ENCODE measurements at places on chromosomes 3 and 15. TPM values are rescaled to one million over a fixed set of nuclear protein-coding genes. Genes with fewer than 3 reads are reported as not detected.

- no peaks in the 10 kb centered on the region for H3K36me3 ChIP-seq
- no peak overlapping the region for H3K4me3 ChIP-seq
- H3K4me1 ChIP-seq, result no peaks in the 10 kb centered on the region
Observed at GRCh38 chr3:155318740-155319139, 25.3 kb upstream of the STRIT1 start.

DNA sequence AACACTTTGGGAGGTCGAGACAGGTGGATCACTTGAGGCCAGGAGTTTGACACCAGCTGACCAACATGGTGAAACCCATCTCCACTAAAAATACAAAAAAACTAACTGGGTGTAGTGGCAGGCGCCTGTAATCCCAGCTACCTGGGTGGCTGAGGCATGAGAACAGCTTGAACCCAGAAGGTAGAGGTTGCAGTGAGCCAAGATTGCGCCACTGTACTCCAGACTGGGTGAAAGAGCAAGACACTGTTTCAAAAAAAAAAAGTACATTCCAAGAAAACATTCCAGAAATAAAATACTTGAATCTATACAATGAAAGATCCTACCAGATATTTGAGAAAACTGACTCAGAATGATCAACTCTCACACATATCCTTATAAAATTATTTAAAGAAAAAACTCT lies 30.4 kb downstream of the TFDP2 start:
- no peaks in the 10 kb centered on the region for H3K27me3 ChIP-seq
- H3K4me3 ChIP-seq, result no peak overlapping the region
- H3K27ac ChIP-seq, result no peak overlapping the region
- peaks cover 4% of the 10 kb centered on the region for H3K4me1 ChIP-seq
- no peaks in the 10 kb centered on the region for H3K36me3 ChIP-seq
- DNase-seq, result no peak

GRCh38 chr15:25608926-25609325 lies 170.1 kb upstream of the UBE3A start:
- H3K27ac ChIP-seq, result no peak overlapping the region
- no peaks in the 10 kb centered on the region for H3K4me1 ChIP-seq
- no peak for DNase-seq
- H3K27me3 ChIP-seq, result no peaks in the 10 kb centered on the region

DNA sequence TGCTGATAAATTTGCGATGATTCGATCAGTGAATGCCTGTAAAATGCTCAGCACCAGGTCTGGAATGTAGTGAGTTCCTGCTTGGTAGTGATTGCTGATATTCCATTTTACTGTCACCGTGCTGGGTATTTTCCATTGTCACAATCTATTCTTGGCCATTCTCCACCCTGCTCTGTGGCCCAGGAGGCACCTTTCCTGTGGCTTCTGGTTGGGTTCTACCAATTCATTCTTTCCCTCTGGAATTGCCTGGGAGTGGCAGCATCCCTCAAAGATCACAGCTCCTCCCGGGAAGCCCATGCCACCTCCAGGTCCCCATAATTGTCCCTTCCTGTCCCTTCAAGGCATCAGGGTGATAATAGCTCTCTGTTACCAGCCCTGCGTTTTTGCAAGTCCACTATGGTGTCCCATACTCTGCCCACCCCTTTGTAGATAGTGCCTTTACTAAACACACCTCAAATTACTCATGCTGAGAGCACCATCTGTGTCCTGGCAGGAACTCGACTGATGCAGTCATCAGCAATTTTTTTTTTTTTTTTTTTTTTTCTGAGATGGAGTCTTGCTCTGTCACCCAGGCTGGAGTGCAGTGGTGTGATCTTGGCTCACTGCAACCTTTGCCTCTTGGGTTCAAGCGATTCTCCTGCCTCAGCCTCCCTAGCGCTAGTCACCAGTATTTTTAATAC lies 177.8 kb upstream of the PROK2 start:
- no peak overlapping the region for H3K4me3 ChIP-seq
- no peak overlapping the region for H3K27ac ChIP-seq
- H3K27me3 ChIP-seq, result peaks cover 21% of the 10 kb centered on the region
- no peaks in the 10 kb centered on the region for H3K4me1 ChIP-seq
- DNase-seq, result peak; percentile 25

ATP8B4 gene
- total RNA-seq, result 0.23 TPM

GRCh38 chr3:51687431-51688205 lies 16.6 kb downstream of the TEX264 start:
- H3K4me1 ChIP-seq, result peaks cover 23% of the 10 kb centered on the region
- DNase-seq, result no peak
- no peaks in the 10 kb centered on the region for H3K27me3 ChIP-seq
- no peak overlapping the region for H3K27ac ChIP-seq
- H3K4me3 ChIP-seq, result no peak overlapping the region
- no peaks in the 10 kb centered on the region for H3K36me3 ChIP-seq

GRCh38 chr3:86973440-86973839 lies 17.5 kb downstream of the VGLL3 start:
- peaks cover 48% of the 10 kb centered on the region for H3K36me3 ChIP-seq
- peak; percentile 89 for DNase-seq
- H3K4me3 ChIP-seq, result no peak overlapping the region
- H3K27ac ChIP-seq, result peak overlapping the region; percentile 65
- H3K27me3 ChIP-seq, result no peaks in the 10 kb centered on the region

DNA sequence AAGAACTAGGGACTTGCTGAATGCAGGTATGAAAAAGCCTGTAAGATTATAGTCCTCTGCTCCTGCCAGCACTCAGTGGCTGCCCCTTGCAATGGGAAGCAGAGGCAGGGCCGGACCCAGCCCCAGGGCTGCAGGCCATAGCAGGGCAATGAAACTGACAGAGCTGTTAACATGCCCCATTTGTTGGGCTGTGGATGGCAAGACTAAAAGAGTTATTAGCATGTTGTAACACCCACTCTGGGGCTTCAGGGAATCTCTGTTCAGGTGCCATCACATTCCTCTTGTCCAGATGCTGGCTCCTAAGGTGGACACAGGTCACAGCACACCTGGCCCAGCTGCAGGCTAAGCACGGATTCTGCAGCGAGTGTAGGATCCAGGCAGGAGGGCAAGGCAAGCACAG lies 7.4 kb upstream of the OR5H2 start:
- H3K27ac ChIP-seq, result no peak overlapping the region
- H3K27me3 ChIP-seq, result no peaks in the 10 kb centered on the region
- H3K4me3 ChIP-seq, result no peak overlapping the region
- no peak for DNase-seq
- no peaks in the 10 kb centered on the region for H3K4me1 ChIP-seq

SAMD7 gene
- total RNA-seq, result not detected

DNA sequence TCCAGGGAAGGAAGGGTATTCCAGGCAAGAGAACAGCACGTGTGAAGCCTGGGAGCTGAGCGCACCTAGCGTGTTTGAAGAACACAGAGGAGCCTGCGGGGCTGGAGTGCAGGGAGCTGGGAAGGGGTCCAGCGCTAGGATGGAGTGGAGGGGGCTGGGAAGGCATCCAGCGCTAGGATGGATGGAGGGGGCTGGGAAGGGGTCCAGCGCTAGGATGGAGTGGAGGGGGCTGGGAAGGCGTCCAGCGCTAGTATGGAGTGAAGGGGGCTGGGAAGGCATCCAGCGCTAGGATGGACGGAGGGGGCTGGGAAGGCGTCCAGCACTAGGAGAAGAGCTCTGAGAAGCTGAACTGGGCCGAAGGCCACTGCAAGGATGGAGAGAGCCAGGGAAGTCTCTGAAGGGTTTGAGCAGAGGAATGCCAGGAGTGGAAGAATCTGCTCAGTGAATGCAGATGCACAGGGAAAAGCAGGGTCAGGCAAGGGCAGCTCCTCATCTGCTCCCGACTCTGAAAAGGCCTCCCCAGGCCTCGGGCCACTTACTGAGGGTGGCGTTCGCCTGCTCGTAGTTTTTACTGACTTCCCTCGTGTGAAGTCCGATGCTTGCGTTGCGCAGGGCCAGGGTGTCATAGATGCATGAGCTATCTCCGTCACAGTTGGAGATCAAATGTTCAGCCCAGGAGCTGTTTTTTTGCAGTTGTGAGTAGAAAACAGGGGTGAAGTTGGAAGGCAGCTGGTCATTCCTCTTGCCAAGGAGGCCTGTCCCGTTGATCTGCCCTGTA lies 39.8 kb downstream of the MUC20 start:
- H3K27me3 ChIP-seq, result peaks cover 37% of the 10 kb centered on the region
- H3K27ac ChIP-seq, result no peak overlapping the region
- no peaks in the 10 kb centered on the region for H3K4me1 ChIP-seq
- no peak overlapping the region for H3K4me3 ChIP-seq
- H3K36me3 ChIP-seq, result no peaks in the 10 kb centered on the region
- DNase-seq, result no peak

DNA sequence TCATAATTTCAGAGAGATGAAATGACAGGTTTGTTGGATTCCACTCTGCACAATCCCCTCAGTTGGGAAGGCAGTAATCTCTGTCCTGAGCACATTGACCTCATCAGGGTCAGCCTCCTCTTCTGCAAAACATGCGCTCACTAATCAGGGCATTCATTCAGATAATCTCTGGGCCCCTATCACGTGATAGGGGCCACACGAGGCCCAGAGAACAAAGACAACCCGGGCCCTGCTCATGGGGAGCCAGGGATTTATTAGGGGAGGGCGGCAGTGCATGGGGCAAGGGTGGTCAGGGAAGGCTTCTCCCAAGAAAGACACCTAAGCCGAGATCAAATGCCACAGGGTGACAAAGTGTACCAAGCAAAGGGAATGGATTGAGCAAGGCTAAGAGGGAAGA lies 1.1 kb downstream of the TCTA start:
- H3K27me3 ChIP-seq, result no peaks in the 10 kb centered on the region
- DNase-seq, result no peak
- no peaks in the 10 kb centered on the region for H3K36me3 ChIP-seq
- peaks cover 25% of the 10 kb centered on the region for H3K4me1 ChIP-seq
- peak overlapping the region; percentile 95 for H3K27ac ChIP-seq

DNA sequence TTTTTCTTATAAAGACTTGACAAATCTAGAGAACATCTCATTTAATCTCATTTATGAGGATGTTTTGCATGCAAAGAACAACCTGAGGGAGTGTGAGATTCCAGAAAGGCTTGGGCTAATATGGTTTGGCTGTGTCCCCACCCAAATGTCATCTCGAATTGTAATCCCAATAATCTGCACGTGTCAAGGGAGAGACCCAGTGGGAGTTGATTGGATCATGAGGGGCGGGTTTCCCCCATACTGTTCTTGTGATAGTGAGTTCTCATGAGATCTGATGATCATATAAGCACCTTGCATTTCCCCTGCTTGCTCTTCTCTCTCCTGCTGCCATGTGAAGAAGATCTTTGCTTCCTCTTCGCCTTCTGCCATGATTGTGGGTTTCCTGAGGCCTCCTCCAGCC lies 103.0 kb downstream of the ZNF385D start:
- H3K36me3 ChIP-seq, result no peaks in the 10 kb centered on the region
- H3K27me3 ChIP-seq, result no peaks in the 10 kb centered on the region
- no peak for DNase-seq
- H3K4me1 ChIP-seq, result peaks cover 13% of the 10 kb centered on the region

GRCh38 chr3:149509526-149509925 lies 35.0 kb downstream of the TM4SF4 start:
- H3K4me1 ChIP-seq, result peaks cover 23% of the 10 kb centered on the region
- no peak overlapping the region for H3K4me3 ChIP-seq
- no peak overlapping the region for H3K27ac ChIP-seq
- no peak for DNase-seq

DNA sequence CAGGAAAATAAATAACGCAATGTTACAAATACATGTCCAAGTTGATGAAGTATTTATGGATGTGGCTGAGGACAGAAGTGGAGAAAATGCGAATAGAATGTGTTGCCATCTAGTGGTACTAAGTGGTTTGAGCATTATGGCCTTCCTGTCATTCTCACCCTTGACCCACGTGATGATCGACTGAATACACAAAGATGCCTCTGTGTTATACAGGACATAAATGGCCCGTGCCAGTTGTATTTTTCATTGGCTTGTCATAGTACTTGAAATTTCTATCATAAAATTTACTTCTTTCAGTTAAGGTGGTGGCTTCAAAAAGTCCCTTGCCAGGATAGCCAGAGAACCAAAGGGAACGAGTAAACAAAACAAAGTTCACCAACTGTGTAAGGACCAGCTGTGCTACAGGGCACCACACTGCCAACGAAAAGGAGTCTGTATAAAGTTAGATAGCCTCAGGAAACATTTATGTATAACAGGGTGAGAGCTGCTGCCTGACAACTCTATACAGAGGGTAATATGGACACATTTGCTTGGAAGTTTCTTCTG lies 103.7 kb downstream of the MYH15 start:
- peak; percentile 22 for DNase-seq
- H3K36me3 ChIP-seq, result no peaks in the 10 kb centered on the region
- H3K27ac ChIP-seq, result no peak overlapping the region

DNA sequence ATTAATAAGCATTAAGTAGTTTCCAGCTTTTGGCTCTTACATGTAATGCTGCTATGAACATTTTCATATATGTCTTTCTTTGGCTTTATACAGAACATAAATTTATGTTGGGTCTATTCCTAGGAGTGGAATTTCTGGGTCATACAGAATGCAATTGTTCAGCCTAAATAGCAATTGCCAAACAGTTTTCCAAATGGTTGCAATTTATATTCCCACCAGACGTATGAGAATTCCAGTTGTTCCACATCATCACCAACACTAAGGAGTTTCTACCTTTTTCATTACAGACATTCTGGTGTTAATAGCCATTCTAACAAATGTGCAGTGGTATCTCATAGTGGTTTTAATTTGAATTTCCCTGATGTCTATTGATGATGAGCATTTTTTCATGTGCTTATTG lies 160.1 kb upstream of the TMC3 start:
- no peak overlapping the region for H3K27ac ChIP-seq
- DNase-seq, result no peak
- H3K36me3 ChIP-seq, result no peaks in the 10 kb centered on the region
- no peaks in the 10 kb centered on the region for H3K27me3 ChIP-seq
- H3K4me1 ChIP-seq, result peaks cover 12% of the 10 kb centered on the region

ZNF385D gene
- total RNA-seq, result 7.8 TPM

DNA sequence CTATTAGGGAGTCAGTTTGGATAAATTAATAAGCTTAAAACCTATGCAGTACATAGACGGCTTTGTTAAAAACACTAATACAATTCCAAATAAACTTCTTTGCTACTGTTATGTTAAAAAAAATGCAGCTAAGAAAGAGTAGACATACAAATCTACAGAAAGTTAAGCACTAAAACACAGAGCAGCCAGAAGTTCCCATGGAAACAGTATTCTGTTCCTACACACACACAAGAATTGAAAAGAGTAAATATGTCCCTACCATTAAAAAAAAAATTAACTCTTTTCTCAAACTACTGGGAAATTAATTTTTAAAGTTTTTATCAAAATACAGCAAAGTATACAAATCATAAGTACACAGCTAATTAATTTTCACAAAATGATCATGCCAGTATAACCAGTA lies 71.6 kb downstream of the CLASP2 start:
- H3K27me3 ChIP-seq, result no peaks in the 10 kb centered on the region
- H3K36me3 ChIP-seq, result no peaks in the 10 kb centered on the region
- no peak for DNase-seq
- no peaks in the 10 kb centered on the region for H3K4me1 ChIP-seq

- no peaks in the 10 kb centered on the region for H3K27me3 ChIP-seq
- DNase-seq, result no peak
- H3K36me3 ChIP-seq, result no peaks in the 10 kb centered on the region
- no peaks in the 10 kb centered on the region for H3K4me1 ChIP-seq
Observed at GRCh38 chr3:164326714-164327113, 751.6 kb downstream of the SI start.

RPL35A gene
- total RNA-seq, result 1,013 TPM

ZNF717 gene
- 2.4 TPM for total RNA-seq

C2CD4B gene
- not detected for total RNA-seq

REC114 gene
- not detected for total RNA-seq

Data from astrocyte (in vitro differentiated cells and primary cell).